Stimulated activated CD8-positive, alpha-beta memory T cell treated with anti-CD3 and anti-CD28 coated beads, Interleukin-4, amount 100 ng/mL, for 48 hours (primary cell): ENCODE measurements at places on chromosomes 5 and 9.

DNA sequence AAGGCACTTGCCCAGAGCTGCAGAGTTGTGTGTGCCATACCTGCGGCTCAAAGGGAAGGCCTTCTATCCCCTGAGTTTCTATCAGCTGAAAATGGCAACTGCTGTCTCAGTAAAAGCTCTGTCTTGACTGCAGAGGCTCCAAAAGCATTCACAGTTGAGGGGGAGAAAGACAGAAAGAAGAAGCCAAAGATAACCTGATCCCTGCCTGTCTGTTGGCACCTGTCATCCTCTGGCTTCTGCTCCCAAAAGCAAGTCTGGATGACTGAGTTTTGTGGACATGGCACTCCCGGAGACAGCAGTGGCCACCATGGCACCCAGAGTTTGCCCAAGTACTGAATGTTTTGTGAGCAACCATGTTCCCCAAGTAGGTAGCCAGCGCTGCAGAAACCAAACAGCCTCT, 176.6 kb downstream of the NR3C1 start:
- no peak for DNase-seq

DNA sequence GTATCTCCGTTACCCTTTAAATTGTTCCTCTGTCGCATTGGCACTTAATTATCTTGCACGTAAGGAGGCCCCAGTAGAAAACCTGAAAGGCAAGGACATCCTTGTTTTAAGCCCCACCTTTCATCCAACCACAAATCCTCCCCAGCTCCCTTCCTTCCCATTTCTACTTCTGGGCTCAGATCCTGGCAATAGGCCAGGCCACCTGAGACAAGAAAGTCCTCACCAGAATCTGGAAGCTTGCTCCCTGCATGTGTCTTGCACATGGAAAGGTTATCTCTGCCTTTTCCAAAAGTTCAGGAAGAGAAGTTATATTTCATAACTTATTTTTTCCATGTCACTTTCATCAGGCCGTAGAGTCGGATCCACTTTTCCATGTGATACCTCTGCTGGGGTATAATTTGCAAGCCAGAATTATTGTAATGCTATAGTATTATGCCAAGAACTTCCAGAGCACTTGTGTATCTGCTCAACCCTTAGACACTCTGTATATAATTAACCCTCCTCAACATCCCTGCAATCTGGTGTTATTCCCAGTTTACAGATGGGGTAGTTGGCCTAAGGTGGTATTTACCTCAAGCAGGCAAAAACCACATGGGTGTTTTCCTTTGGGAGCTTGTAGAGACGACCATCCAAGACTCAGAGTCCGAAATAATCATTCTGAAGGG, 2.6 kb upstream of the SHB start:
- DNase-seq, result no peak

DNA sequence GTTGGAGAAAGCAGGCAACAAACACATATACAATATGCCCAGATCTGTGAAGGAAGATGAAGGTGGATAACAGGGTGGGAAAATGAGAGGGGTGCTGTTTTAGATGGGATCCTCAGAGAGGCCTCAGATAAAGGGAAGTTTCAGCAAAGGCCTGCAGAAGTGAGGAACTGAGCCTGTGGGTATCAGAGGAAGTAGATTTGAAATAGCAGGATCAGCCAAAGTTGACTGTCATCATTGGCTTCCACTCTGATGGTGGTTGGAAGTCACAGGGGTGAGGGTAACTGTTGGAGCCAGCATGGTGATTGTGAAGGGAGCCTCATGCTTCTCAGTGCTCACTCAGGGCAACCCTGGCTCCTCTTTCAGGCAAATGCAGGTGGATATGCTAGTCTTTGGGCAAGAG, 607.2 kb upstream of the CLINT1 start:
- DNase-seq, result no peak

GRCh38 chr5:171639966-171640365, 145.7 kb upstream of the SMIM23 start:
- DNase-seq, result no peak

DNA sequence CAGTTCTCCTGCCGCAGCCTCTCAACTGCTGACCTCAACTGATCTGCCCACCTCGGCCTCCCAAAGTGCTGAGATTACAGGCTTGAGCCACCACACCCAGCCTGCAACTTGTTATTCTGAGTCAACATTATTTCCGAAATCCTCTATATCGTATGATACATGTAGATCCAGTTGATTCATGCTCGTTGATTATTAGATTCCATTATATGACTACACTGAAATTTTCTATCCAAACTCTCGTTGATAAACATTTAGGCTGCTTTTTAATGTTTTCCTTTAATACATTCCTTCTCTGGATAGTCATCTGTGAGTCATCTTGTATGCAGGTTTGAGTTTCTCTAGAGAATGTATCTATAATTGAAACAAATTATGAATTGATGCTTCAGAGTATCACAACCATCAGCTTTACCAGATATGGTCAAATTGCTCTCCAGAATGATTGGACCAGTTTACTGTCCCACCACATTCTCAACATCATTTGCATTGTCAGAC, 4.1 kb downstream of the CDK7 start:
- no peak for DNase-seq

GRCh38 chr9:116998305-116998704, 311.2 kb downstream of the TRIM32 start:
- DNase-seq, result no peak

GRCh38 chr5:149445343-149445738, 66.2 kb upstream of the IL17B start:
- no peak for DNase-seq

- DNase-seq, result no peak
These were observed 16.0 kb downstream of the ABLIM3 start for GRCh38 chr5:149157330-149157729.

- no peak for DNase-seq
These were observed 64.8 kb upstream of the ZNF462 start for GRCh38 chr9:106798016-106798799.

- no peak for DNase-seq
These were observed 24.2 kb upstream of the S1PR3 start for GRCh38 chr9:88966894-88967676.
